ENCODE measurements at places on chromosomes 4 and X.

GRCh38 chrX:147565237-147565636 is 346.5 kb upstream of the FMR1 start:
- no peak for DNase-seq

DNA sequence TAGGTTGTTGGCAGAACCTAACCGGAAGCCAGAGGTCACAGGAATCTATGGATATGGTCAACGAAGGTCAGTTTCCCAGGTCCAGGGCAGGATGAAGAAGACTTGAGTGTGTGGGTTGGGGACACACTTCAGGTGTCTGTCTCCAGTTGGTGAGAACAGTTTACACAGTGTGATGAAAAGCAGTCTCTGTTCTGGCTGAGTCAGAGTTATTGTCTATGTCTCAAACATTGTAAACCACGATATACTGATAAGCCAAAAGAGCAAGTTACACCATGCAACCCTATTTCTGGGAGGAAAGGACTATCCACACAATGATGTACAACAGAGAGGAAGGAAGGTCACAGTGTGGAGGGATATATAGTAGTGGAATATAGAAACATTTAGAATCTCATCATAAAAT is 187.1 kb upstream of the C1QTNF7 start:
- DNase-seq: no peak

GRCh38 chr4:123158576-123158975 is 236.2 kb upstream of the NUDT6 start:
- no peak for DNase-seq

DNA sequence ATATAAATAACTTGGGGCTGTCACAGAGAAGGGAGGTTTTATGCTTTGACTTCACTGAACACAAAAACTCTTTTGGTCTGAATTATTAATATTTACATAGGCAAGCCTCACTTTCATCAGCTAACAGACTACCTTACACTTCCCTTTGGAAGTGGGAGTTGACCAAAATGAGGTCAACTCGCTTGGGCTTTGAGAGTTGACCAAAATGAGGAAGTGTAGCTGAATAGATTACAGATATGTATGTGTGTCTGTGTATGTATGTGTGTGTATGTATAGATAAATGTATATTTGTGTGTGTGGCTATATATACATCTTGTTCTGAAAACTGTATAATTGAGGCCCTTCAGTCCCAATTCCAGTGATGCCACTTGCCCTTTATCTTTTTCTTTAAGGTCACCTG is 113.3 kb upstream of the IL13RA1 start:
- DNase-seq: no peak

GRCh38 chrX:11319806-11320520 is 26.8 kb downstream of the AMELX start:
- DNase-seq: no peak
